ENCODE measurements at places on chromosomes 13 and 19. TPM values are rescaled to one million over a fixed set of nuclear protein-coding genes. Genes with fewer than 3 reads are reported as not detected.

COX6B2 gene
- total RNA-seq: 47.5 TPM

TMPRSS9 gene
- total RNA-seq: 8.4 TPM

ZNF20 gene
- 8.9 TPM for total RNA-seq

KASH5 gene
- 72.8 TPM for total RNA-seq

KLK15 gene
- 9.0 TPM for total RNA-seq

IGLON5 gene
- total RNA-seq: 13.3 TPM

CD37 gene
- 16.2 TPM for total RNA-seq

C13orf46 gene
- total RNA-seq: 5.5 TPM

RASIP1 gene
- total RNA-seq: 11.2 TPM

ANKRD24 gene
- 21.1 TPM for total RNA-seq

PRTN3 gene
- 1.0 TPM for total RNA-seq

APOC1 gene
- total RNA-seq: 9.4 TPM

CBY2 gene
- 115 TPM for total RNA-seq

AKT2 gene
- 195 TPM for total RNA-seq

MTUS2 gene
- 9.2 TPM for total RNA-seq

PLEKHA4 gene
- 12.8 TPM for total RNA-seq
